CD14-positive monocyte (primary cell): ENCODE measurements at places on chromosomes 6 and 20.

- no peak for DNase-seq
Observed at GRCh38 chr6:140663772-140664171, 1289.3 kb upstream of the CITED2 start.

- no peak for DNase-seq
Observed at GRCh38 chr6:28537509-28538140, 11.9 kb downstream of the GPX5 start.

GRCh38 chr6:148760568-148761526 lies 14.0 kb downstream of the UST start:
- peak; percentile 46 for DNase-seq

GRCh38 chr6:119890470-119890869 lies 540.9 kb upstream of the MAN1A1 start:
- no peak for DNase-seq

GRCh38 chr6:27669624-27670301 lies 196.9 kb upstream of the ZNF184 start:
- DNase-seq: no peak

DNA sequence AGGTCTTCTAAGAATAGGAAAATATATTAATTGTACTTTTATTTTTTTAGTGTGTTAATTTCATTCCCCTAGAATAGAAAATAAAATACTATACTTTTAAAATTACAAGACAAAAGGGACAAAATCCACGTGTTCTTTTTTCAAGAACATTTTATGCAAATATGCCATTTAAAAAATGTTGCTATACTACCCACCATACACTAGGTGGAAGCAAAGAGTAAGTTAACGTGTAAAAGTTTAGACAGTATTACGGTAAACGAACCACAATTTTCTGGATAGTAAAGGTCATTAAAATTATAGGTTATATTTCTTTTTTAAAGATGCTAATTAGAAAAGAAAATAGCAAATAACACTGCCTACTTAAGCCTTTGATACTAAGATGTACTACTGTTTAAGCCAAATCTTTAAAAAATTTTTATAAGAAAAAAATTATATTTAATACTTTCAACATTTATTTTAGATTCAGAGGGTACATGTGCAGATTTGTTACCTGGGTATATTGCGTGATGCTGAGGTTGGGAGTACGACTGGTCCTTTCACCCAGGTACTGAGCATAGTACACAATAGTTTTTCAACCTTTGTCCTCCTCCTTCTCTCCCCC lies 287.6 kb downstream of the PHF3 start:
- DNase-seq: peak; percentile 45

DNA sequence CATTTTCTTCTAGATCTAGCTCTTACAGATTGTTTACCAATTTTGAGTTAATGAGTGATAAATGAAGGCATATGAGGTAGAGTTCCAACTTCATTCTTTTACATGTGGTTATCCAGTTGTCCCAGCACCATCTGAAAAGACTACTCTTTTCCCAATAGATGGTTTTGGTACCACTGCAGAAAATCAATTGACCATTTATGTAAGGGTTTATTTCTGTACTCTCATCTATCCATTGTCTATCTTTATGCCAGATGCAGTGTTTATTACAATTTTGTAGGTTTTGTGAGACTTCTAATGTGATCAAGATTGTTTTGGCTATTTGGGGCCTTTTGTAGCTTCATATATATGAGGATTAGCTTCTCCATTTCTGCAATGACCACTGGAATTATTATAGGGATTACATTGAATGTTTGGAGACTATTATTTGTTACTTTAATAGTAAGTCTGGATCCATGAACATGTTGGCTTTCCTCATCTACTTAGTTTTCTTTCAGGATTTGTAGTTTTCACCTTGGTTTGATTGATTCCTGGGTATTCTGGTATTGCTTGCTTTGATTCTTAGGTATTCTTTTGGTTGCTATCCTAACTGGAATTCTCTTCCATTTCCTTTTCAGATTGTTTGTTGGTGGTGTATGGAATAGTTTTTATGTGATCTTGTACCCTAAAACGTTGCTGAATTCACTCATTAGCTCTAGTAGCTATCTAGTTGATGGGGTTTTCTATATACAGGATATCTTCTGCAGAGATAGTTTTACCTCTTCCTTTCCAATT lies 10.4 kb downstream of the SNRPB start:
- DNase-seq: no peak

GRCh38 chr6:53310771-53311585 lies 37.8 kb downstream of the ELOVL5 start:
- DNase-seq: no peak

DNA sequence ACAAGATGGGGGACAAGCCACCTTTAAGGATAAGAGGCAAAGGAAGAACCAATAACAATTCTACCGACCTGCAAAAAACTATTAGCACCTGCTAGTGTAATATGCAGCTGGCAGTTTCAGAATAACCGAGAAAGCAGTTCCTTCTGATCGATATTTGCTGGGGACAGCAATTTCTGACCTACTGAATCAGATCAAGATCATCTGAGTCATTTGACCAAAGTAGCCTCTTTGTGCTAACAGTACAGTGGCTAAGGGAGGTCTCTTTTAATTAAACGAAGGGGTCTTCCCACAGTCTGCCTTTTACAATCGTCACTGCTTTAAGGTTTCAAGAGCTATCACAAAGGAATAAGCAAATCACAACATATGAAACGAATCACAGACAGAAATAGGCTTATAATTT lies 318.9 kb downstream of the BTBD9 start:
- DNase-seq: no peak

GRCh38 chr6:152314483-152314832 lies 322.7 kb downstream of the SYNE1 start:
- DNase-seq: no peak

- DNase-seq: no peak
Observed at GRCh38 chr6:128063850-128064539, 163.1 kb upstream of the THEMIS start.

- DNase-seq: no peak
Observed at GRCh38 chr6:125415913-125416312, 114.1 kb upstream of the HDDC2 start.

DNA sequence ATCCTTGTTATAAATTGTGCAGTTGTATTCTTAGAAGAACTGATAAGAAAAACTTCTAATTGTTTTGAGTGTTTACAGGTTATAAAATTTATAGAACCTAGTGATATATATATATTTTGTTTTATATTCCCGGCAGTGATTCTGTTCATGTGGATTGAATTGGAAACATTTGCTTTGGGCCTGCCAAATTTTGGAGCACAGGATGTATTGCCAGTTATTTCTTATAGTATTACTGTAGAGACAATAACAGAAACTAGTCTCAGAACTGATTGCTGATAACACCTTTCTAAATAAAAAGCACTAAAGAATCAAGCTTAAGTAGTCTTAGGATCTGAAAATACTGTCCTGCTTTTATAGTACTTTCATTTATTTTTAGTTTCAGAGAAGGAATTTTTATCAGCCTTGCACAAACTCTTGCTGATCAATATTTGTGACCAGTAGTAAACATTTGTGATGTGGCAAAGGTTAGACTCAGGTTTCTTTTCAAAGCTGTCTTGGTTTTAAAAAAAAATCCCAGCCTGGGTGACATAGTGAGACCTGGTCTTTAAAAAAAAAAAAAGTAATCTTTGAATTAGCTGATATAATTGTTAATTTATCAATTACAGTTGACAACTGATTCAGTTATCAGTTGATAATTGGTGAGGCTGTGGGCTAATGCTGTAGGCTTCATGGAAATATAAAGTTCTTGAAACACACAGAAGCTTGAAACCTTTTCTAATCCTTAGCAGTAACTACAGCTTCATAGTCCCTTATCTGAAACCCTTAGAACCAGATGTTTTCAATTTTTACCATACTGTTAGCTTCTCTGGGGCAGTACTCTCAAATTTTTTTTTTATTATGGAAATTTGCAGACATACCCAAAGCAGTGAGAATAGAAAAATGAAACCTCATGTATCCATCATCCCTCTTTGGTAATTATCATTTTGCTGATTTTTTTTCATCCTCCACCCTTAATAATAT lies 42.4 kb downstream of the RNGTT start:
- DNase-seq: no peak

GRCh38 chr20:53794529-53795115 lies 201.0 kb upstream of the ZNF217 start:
- no peak for DNase-seq

- no peak for DNase-seq
Observed at GRCh38 chr6:139316622-139317317, 25.0 kb upstream of the TXLNB start.

DNA sequence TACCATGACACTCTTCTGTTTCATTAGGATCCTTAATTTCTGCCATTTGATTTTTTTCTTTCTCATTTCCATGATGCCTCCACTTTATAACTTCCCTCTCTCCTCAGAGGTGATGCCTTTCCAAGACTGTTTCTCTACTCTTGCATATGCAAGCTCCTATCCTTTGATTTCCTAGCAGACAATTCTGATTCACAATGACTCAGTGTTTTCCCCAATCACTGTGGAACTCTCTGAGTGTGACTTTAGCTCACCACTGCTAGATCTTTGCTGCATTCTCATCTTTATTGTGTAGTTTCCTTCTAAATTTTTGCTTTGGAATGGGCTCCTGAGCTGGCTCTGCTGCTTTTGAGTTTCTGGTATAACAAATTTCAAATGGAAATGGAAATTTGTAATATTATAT lies 184.9 kb downstream of the TINAG start:
- no peak for DNase-seq

- no peak for DNase-seq
Observed at GRCh38 chr6:128598571-128598970, 78.2 kb upstream of the PTPRK start.

GRCh38 chr6:163344411-163344810 lies 70.1 kb upstream of the QKI start:
- no peak for DNase-seq

GRCh38 chr6:79133173-79133572 lies 55.1 kb upstream of the PHIP start:
- DNase-seq: no peak

GRCh38 chr6:168515376-168515775 lies 74.4 kb downstream of the SMOC2 start:
- no peak for DNase-seq

GRCh38 chr6:129606664-129607063 lies 103.3 kb downstream of the ARHGAP18 start:
- no peak for DNase-seq

GRCh38 chr6:80767808-80768207 lies 661.3 kb downstream of the BCKDHB start:
- no peak for DNase-seq

GRCh38 chr6:39706819-39707335 lies 18.3 kb downstream of the KIF6 start:
- DNase-seq: peak; percentile 8

- no peak for DNase-seq
Observed at GRCh38 chr6:5130135-5130866, 45.2 kb downstream of the PPP1R3G start.

GRCh38 chr6:28334286-28335039 lies 1.5 kb downstream of the ZSCAN31 start:
- no peak for DNase-seq

GRCh38 chr6:50922579-50923525 lies 104.2 kb downstream of the TFAP2B start:
- no peak for DNase-seq

DNA sequence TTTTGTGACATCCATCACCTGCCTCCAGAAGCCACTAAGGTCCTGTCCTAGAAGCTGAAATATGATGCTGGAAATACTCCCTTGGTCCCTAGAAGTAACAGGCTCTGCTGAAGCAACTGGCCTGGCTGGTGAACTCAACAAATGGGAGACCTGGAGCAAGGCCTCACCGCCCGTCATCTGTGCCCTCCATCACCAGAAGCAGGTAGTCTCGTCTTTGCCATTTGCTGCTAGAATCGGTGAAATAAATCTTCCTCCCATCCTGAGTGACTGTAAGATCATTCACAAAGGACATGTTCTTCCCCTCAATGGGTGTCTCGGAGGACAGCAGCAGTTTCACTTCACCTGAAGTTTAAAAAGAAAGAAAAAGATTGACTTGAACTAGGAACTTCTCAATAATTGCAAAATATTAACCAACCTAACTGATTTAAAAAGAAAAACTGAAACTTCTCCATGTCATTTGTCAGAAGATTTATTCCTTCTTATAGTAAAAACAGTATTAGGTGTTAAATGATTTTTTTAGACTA lies 21.0 kb downstream of the CST7 start:
- DNase-seq: no peak

GRCh38 chr20:40945754-40946450 lies 82.7 kb upstream of the TOP1 start:
- peak; percentile 34 for DNase-seq

GRCh38 chr6:75287424-75287823 lies 2.8 kb upstream of the TMEM30A start:
- no peak for DNase-seq

GRCh38 chr20:50499938-50500337 lies 10.2 kb upstream of the PTPN1 start:
- DNase-seq: peak; percentile 22

DNA sequence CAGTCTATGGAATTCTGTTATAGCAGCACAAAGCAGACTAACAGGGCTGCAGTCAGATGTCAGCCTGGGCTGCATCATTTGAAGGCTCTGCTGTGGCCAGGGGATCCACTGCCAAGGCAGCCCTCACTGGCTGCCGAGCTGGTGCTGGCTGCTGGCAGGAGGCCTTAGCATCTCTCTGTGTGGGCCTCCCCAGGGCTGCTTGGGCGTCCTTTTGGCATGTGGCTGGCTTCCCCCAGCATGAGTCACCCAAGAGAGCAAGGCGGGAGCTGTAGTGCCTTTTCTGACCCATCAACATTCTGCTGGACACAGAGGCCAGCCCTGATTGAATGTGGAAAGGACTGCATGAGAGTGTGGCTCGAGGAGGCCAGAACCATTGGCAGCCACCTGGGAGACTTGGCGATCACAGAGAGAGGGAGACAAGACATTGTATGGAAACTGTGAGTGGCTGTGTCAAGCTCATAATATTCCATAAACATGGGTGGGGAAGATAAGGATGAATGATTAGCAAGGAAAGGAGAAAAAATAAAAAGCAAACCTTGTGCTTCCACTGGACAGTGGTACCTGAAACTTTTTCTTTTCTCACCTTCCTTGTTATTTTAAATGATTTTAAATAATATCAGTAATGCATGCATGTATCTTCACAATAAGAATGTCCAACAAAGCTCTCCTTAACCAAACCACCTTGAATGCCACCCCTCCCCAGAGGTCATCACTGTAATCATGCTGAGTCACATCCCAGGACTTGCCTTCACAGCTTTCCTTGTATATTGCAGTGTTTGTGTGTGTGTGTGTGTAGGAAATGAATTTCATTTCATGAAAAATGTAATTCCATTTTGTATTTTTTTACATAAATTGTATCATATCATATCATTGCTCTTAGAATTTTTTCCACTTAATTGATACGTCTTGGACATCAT lies 55.0 kb upstream of the VSX1 start:
- DNase-seq: no peak
